NCI-H345 (cell line): ENCODE measurements at places on chromosomes 4 and X.

GRCh38 chrX:38102875-38103274 lies 96.5 kb downstream of the SYTL5 start:
- DNase-seq = no peak

DNA sequence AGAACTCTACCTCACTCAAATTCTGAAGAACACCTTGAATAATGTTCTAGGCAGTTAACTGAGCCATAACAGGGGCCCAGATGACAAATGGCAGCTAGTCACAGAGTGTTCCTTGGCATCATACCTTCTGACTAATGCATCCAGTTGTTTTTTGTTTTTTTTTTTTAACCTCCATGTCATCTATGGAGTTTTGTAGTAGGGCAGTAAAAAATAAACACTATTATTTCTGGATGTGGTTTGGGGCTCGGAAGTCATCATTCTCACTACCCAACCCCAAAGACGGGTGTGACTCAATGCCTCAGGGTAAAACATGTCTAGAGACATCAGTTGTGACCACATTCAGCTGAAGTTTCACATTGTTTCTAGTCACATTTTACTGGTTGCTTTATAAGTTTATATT lies 31.2 kb upstream of the MCF2 start:
- no peak for DNase-seq

- DNase-seq = no peak
Measured at GRCh38 chr4:158065603-158066002, 107.2 kb downstream of the GASK1B start.

GRCh38 chr4:25069014-25069413 lies 38.3 kb upstream of the LGI2 start:
- no peak for DNase-seq

DNA sequence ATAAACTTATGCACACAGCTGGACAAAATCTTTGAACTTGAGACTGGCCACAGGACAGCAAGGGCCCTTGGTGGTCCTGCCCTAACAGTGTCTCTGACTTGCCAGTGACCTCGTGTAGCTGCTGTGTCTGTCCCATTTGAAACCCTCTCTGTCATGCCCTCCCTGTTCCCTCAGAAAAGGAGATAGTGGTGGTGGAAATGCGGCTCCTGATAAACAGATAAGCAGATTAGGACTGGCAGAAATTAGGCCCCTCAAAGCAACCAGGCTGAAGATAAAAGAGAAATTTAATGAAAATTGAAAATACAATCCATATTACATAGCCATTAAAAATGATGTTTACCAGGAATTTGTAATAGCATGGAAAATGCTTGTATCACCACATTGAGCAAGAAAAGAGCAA lies 136.6 kb upstream of the ATP6AP2 start:
- no peak for DNase-seq
